NCI-H1417 (cell line): ENCODE measurements at places on chromosomes 1 and 21.

DNA sequence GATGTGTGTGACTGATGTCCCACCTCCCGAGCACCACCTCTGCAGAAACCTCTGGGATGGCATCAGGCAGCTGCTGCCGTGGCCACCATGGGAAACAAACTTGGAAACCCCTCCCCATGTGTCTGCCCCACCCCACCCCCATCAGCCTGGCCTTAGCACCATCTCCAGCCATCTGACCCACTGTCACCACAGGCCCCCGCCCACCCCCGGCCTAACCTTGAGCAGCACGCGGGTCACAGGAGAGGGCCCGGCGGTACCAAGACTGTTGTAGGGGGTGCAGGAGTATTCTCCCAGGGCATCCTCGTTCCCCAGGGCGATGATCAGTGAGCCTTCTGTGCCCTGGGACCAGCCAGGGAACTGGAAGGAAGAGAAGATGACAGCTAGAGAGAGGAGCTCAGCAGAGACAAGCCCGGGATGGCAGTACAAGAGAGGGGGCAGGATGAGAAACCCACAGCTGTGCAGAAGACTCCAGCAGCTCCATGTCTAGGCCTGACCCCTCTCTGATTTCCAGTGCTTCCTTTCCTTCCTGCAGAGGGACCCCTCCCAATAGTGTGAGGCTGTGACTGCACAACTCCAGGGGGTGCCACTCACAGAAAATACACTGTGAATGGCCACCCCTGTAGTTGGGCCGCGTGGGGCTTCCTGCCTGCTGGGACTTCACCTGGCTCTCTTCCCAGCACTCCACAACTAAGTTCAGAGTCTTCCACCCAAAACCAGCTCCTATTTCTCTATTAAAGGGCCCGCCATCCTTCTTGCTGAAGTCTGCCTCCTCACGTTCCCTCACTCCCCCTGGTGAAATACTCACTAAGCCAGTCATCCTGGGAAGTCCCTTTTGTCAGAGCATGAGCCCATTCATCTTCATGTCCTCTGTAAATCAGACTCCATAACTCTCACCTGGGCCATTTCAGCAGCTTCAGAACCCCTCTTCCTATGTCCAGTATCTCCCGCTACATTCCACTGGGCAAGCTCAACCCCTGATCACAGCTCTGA, 7.3 kb upstream of the TAGLN2 start:
- no peak for DNase-seq

GRCh38 chr21:18384771-18385170, 18.8 kb downstream of the TMPRSS15 start:
- no peak for DNase-seq

DNA sequence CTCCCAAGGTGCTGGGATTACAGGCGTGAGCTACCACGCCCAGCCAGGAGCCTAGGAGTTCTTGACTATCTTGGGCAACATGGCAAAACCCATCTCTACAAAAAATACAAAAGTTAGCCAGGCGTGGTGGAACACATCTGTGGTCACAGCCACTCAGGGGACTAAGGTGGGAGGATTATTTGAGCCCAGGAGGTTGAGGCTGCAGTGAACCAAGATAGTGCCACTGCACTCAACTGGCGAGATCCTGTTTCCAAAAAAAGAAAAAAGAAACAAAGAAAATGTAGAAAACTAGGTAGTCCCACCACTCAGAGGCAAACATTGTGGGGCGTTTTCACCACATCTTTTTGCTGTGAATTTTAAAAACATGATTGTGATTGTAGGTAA, 141.3 kb downstream of the ZZZ3 start:
- DNase-seq = no peak

- no peak for DNase-seq
Observed at GRCh38 chr1:64398936-64399335, 71.0 kb upstream of the CACHD1 start.

- peak; percentile 14 for DNase-seq
Observed at GRCh38 chr1:49435291-49435690, 588.5 kb downstream of the AGBL4 start.

- DNase-seq = no peak
Observed at GRCh38 chr21:36175771-36176565, 19.3 kb downstream of the DOP1B start.

- no peak for DNase-seq
Observed at GRCh38 chr1:187696073-187696472, 867.3 kb downstream of the PLA2G4A start.

DNA sequence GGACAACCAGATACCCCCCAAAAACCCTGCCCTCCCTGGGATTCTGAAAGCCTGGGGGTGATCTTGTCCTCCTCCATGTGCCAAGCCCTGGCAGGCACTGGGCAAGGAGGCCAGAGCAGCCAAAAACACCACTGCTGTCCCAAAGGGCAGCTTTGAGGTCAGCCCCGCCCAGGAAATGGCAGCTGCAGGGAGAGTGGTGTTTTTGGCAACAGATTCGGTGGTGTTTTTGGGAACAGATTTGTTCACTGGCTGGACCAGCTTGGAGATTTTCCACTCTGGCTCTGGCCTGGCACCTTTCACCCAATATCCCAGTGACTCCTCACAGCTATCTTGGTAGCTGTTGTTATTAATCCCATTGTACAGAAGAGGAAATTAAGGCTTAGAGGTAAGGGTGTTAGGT, 34.7 kb downstream of the LRP8 start:
- DNase-seq = no peak

DNA sequence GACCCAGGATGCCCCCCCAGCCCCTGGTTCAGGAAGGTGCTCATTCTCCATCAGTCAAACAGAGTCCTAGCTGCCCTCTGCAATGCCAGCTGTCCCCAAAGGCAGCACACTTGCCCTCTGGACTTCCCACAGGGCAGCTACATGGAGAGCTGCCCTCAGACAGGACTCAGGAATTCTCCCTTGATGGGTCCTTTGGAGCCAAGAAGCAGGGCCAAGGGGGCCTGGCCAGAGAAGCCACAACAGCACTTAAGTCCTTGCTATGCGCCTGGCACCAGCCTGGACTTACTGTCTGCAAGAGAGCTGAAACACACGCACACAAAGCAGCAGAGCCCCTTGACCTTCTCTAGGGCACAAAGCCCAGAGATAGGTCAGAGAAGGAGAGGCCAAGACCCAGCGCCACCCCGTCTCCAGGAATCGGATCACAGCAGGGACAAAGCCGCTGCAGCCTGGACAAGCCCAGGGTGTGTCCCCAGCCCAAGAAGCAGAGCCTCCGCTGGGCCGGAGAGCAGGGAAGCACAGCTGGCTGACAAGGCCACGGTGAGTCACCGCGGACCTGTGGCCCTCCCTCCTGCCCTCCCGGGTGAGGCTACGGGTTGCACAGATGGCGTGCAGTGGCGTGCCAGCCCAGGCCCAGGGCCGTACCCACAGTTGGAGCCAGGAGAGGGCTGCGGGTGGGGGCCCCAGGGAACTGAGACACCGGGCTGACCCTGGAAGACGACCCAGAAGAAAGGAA, 1.7 kb downstream of the WNT9A start:
- DNase-seq = no peak

DNA sequence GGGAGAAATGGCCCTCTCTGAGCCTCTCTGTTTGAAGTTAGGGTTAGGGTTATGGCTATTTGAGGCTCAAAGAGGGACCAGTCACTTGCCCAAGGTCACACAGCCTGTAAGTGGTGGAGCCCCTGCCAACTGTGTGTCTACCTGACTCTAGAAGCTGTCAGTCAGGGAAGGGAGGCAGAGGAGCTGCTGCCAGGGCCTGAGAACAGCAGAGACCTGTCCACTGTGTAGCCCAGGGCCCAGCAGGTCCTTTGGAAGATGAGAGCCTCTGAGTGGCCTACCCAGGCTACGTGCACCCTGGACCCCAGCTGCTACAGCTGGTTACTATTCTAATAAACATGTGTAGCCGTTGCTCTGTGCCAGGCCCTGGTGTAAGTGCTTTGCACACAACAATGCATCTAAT, 15.1 kb upstream of the EDN2 start:
- DNase-seq = no peak

GRCh38 chr1:2019571-2020309, 595 bp downstream of the GABRD start:
- DNase-seq = no peak

- DNase-seq = no peak
Observed at GRCh38 chr1:158037008-158037865, 43.8 kb downstream of the KIRREL1 start.

DNA sequence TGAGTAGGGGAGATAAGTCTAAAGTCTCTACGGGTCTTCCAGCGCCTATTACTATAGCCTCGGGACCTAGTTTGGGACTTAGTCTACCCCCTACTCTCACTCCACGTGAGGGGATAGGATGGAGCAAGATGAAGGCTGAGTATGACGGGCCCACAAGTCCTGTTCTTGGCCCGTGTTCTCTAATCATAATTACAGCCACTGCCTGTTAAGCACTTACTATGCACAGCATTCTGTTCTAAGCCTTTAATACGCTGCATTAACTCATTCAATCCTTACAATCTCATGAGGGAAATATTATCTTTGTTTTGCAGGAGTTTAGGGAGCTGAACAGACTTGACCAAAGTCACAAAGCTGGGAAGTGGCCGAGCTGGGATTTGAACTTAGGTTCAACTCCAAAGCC, 23.9 kb upstream of the EPB41 start:
- no peak for DNase-seq

- DNase-seq = peak; percentile 52
Observed at GRCh38 chr1:167439301-167439988, 78.9 kb downstream of the CD247 start.

GRCh38 chr1:224732377-224733026, 116.4 kb downstream of the CNIH3 start:
- no peak for DNase-seq

DNA sequence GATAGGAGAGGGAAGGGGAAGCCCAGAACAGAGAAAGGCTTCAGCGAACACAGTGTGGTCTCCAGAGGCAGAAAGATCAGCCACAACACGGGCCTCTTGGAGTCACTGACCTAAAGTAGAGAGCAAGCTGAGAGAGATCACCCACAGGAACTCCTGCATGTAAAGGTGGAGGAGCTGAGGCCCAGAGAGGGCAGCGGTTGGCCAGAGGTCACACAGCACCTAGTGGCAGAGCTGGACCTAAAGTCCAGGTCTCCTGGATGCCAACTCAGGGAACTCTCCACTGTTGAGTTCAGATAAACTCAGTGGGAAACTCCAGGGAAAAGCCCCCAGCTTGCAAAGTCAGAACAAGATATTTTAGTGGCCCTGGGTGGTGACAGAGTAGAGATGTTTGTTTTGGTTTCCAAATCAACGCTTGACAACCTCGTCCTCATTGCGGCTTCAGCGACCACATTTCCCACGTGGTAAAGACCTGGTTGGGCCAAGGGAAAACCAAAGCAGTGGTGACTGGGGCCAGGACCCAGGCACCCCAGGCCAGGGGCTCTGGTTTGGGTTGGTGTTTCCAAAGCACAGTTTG, 4.6 kb downstream of the IFFO2 start:
- DNase-seq = no peak

GRCh38 chr1:200802865-200803512, 64.3 kb downstream of the CAMSAP2 start:
- peak; percentile 57 for DNase-seq

GRCh38 chr1:93738075-93738622, 56.5 kb upstream of the BCAR3 start:
- no peak for DNase-seq

- no peak for DNase-seq
Observed at GRCh38 chr1:245684571-245684970, 529.8 kb downstream of the KIF26B start.

GRCh38 chr1:1073743-1074587, at the start of gene RNF223:
RNF223 (minus strand) TSS chr1:1074306; CDS start chr1:1072566, 1,740 bp downstream.
- peak; percentile 43 for DNase-seq

- no peak for DNase-seq
Observed at GRCh38 chr1:40090652-40091355, 6.2 kb downstream of the PPT1 start.

- no peak for DNase-seq
Observed at GRCh38 chr21:18147678-18148077, 97.0 kb upstream of the CHODL start.

DNA sequence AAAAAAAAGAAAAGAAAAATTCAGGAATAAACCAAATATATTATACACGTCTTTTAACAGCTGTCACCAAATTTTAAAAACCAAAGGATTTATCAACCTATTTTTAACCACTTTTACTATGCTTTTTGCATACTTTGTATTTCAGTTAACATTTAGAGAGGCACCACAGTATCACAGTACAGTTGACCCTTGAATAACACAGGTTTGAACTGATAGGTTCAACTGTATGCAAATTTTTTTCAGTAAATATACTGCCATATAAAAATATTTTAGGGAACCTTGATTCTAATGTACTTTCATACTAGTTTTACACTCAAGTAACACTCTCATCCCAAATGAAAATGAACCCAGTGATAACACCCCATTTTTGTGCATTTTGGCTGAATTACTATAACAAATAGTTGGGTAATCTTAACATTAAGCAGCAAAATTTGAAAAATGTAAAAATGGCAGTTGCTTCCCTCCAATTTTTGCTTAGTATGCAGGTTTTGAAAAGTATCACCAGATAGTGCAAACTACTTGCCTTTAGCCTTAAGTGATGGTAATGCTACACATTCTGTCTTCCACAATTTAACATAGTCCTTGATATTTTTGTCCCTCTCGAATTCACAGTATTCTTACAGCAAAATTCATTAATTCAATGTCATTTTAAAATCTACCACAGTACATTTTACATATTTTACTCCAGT, 10.8 kb upstream of the ADCY10 start:
- DNase-seq = no peak

DNA sequence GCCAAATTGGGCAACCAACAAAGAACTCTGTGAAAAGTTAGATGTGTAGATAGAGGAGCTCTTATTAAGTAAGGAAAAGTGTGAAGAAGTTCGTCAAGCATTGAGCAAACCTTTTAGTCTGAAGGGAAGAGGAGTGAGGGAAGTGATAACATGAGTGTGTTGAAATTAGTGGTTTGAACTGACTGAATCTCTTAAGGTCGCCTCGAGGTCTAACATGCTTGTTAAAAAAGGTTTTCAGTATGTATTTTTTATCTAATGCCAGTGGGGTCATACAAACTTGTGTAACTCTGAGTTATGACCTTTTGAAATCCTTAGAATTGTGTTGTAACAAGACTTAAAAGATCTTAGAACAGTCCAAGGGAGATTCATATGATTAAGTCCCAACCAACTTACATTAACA, 34.1 kb downstream of the SOAT1 start:
- no peak for DNase-seq

- DNase-seq = no peak
Observed at GRCh38 chr1:172775606-172776005, 116.7 kb downstream of the FASLG start.

- peak; percentile 10 for DNase-seq
Observed at GRCh38 chr1:67824766-67825165, 8.5 kb downstream of the GNG12 start.

DNA sequence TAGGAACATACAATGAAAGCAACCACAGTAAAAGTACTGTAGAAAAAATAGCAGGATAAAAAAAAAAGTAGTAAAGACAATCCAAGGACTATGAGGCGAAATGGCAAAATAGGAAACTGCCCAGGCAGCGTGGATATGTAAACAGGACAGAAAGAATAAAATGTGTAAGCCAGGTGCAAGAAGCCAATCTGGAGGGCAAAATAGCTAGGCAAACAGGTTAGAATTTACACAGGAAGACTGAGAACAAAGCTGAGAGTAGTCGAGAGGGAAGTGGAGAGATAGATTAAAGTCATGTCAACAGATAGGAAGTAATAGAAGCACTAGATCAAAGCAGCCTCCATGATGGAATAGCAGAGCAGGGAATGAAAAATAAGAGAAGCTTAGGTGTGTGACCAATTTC, 124.2 kb upstream of the B3GALT2 start:
- DNase-seq = peak; percentile 80
